Activated CD8-positive, alpha-beta T cell treated with anti-CD3 and anti-CD28 coated beads, Interleukin-2, amount 10 ng/mL, durations not matched to agents 7 days and 5 days (primary cell): ENCODE measurements at places on chromosomes 12 and 14. TPM values are rescaled to one million over a fixed set of nuclear protein-coding genes. Genes with fewer than 3 reads are reported as not detected.
A peak's percentile ranks its signal among the peaks of the same experiment; 100 is the strongest.

GRCh38 chr12:54997929-54998522 lies 13.5 kb upstream of the TESPA1 start:
- DNase-seq = no peak

Gene HOMEZ
- 9.2 TPM for total RNA-seq

Gene MAP3K9
- total RNA-seq = 6.7 TPM

- DNase-seq = no peak
These were observed 12.0 kb upstream of the PTPRQ start for GRCh38 chr12:80432061-80432460.

DNA sequence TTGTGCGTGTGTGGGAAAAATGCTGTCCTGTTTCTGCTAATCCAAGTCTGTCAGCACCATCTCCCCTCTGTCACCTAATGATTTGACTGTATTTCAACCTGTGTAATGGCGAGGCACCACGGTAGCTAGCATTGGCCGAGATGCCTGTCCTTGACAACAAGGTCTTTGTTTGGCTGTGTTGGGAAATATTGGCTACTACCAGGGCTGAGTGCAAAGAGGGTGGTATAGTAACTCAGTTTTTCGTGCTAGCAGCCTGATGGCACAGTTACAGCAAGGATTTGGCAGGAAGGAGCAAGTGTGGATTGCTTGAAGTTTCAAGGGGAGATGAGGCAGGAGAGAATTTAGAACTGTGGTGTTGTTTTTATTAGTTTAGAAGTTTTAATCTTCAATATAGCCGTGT lies 440.3 kb upstream of the RGS6 start:
- no peak for DNase-seq

Gene ITGA7
- total RNA-seq = 4.2 TPM

Gene SFSWAP
- 53.6 TPM for total RNA-seq

Gene ZNF385A
- 0.55 TPM for total RNA-seq

Gene FAM90A1
- not detected for total RNA-seq

DNA sequence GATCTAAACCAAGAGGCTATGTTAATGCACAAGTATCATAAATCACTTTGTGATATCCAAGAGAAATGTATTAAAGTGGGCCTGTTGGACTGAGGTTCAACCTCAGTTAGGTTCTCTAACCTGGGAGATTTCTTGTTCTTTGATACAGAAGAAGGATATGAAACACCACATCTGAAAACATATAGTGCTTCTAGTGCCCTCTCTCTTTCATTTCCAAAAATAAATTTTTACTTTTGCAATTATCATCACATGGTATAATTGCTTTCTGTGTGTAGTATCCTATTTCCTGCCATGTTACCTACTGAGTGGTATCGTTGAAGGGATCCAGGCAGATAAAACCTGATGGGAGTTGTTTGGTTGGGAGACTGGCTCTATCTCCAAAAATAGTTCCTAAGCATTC lies 264.9 kb downstream of the CCER1 start:
- DNase-seq = no peak

- no peak for DNase-seq
These were observed 268.4 kb upstream of the FKBP4 start for GRCh38 chr12:2526371-2526770.

GRCh38 chr14:83172363-83172762 lies 1638.7 kb upstream of the SEL1L start:
- DNase-seq = no peak

DNA sequence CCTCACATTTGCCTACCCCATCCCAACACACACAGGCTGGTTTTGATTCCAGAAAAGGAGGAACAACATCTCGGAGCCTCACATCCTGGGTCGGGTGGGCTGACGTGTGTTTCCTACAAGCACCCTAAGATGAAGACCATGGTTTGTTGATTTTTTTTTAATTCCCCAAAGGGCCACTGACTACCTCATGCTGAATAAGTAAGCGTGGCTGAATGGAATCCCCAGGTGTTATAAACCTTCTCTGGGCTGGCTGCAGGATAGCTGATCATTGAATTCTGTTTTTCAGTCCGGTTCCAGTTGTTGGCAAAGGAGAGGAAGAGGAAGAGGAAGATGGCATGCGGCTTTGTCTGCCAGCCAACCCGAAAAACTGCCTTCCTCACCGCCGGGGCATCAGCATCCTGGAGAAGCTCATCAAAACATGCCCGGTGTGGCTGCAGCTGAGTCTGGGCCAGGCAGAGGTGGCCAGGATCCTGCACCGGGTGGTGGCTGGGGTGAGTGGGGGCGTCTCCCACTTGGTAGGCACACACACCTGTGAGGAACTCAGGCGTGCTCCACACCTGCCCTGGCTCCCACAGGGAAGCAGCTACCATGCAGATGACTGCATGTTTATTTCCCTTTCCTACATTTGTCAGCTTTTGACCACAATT lies 42.0 kb downstream of the RIN3 start:
- DNase-seq = no peak

- no peak for DNase-seq
These were observed 5.3 kb downstream of the DYRK4 start for GRCh38 chr12:4567073-4567881.

- DNase-seq = no peak
These were observed 1159.7 kb downstream of the BCL11B start for GRCh38 chr14:98112194-98112780.

DNA sequence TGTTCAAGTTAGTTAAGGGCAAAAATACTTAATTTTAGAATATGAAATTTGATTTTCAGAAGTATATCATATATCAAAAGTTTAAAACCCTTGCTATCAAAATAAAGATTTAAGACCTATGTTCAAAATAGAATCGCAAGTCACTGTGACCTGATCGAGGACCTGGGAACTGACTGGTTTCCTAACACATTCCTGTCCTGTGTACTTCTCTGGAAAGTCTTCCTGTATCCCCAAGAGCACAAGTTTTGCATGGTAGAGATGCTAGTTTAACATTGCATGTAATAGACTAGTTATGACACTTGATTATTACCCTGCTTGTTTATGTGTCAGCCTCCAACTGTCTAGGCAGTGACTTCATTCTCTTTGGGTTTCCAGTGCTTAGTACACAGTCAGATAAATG lies 30.3 kb downstream of the BCAT1 start:
- DNase-seq = no peak

- no peak for DNase-seq
These were observed 167.2 kb downstream of the KTN1 start for GRCh38 chr14:55747186-55747585.

Gene ALDH1L2
- total RNA-seq = 0.21 TPM

Gene SIRT4
- total RNA-seq = 1.2 TPM

DNA sequence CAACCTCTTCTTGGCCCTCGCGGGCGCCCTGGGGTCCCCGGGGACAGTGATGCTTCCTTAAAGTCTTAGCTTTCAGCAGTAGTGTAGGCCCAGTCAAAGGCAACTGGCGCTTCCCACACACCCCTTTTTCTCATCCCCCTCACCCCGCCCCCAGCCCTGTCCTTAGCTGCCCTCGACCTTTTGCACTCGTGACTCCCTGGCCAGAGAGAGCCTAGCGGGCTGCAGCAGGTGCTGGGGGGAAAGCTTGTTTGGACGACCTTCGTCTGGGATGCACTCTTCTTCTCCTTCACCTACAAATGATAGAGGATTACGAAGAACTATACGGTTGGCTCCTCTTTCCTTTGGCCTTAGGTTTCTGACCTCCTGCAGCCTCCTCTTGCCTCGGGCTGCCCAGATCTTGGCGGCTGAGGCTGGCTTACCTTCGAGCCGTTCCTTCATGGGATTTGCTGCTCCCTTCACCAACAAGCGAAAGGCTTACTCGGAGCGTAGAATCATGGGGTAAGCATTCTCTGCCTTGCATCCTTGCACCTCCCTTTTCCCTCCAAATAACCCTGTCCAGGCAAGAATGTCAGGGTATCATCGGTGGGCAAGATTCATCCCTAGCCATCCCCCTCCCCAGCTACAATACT lies 815 bp downstream of the COQ10A start:
- no peak for DNase-seq

DNA sequence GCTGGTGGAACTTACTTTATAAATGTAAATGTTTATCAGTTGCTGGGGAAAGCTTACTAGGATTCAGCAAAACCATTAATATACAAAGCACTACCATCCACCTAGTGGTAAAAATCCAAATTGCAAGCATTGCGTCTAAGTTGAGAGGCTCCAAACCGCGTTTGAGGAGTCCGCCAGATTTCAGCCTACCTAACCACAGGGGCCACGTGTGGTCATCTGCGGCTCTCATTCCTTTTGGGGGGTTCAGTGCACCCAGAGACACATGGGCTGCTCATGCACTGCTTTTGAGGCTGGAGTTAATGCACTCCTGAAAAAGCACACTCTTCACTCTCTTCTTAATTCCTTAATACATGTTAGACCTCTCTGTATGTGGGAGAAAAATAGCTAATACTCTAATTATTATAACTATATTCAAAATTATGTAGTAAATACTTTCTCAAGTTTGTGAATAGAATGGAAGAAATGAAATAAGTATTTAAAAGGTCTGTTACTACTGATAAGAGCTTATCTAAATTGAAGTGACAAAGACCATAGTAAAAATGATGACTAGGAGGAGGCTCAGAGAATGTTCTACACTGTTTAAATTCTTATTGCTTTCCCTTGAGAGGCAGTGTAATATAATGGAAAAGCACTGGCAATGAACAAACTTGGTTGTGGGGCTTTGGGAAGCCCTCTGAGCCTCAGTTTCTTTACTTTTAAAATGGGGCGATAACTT lies 41.4 kb upstream of the MANSC4 start:
- DNase-seq = peak; percentile 60

DNA sequence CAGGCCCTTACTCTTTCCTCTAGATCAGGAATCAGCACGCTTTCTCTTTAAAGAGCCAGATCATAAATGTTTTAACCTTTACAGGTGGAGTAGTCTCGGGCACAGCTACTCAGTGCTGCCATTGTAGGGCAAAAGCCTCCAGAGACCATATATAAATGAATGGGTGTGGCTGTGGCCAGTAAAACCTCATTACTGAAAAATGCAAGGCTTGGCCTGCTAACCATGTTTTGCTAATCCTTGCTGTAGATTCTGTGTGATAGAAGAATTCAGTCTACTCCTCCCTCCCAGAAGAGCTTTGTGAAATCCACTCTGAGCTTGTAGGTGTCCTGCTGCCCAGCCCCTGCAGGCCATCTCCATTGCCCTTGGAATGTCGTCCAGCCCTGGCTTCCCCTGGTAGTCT lies 58.1 kb downstream of the HSP90AA1 start:
- no peak for DNase-seq

GRCh38 chr14:52399921-52400595 lies 85.9 kb downstream of the PTGER2 start:
- DNase-seq = peak; percentile 34

DNA sequence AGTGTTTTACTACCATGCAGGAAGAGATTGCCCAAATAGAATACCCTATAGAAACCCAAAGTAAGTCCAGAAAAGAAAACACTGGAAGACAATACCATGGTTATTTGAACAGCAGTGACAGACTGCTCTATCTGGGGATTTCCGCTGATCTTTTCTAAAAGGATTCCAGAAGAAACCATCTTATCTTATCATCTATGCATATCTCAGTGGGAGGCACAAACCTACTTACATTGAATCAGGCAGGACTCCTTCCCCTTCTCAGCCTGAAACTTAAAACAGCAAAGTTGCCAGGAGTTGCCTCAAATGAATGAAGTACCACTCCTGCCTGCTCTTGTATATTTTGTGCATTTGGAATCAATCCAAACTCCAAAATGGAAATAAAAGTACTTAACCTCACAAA lies 56.7 kb upstream of the NR2C1 start:
- DNase-seq = no peak
